Activated naive CD8-positive, alpha-beta T cell treated with anti-CD3 and anti-CD28 coated beads for 36 hours (primary cell): ENCODE measurements at places on chromosomes 4 and X. TPM values are rescaled to one million over a fixed set of nuclear protein-coding genes. Genes with fewer than 3 reads are reported as not detected.
A peak's percentile ranks its signal among the peaks of the same experiment; 100 is the strongest.

DNA sequence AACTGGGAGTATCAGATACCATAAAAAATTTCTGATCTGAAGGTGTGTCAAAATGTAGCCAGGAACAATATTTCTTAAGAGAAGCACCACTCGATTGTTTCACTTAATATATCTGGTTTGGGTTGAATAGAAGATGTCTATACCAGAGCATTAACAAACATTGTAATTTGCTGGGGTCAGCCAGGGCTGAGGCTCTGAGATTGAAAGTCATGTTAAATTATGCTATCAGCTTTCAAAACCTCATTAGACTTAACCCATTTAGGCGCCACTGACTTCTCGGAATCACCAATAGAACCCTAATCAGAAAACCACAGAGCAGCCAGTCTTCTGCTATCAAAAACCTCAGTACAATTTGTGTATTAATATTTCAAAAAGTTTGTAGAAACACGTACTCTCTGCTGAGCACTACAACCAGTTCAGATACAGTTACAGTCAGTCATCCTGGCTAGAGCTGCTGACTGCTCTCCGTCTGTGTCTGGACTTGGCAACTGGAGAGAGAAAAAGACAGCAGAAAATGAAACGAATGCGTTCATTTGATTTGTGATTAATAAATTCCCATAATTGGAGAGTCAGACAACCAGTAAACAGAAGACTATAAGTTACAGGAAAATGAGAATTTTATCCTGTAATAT lies 848.6 kb upstream of the PABPC4L start:
- no peaks in the 10 kb centered on the region for H3K4me1 ChIP-seq
- no peak overlapping the region for H3K27ac ChIP-seq
- no peaks in the 10 kb centered on the region for H3K27me3 ChIP-seq

- H3K4me3 ChIP-seq = no peak overlapping the region
- H3K36me3 ChIP-seq = no peaks in the 10 kb centered on the region
- H3K4me1 ChIP-seq = no peaks in the 10 kb centered on the region
- H3K27ac ChIP-seq = no peak overlapping the region
These were observed 53.4 kb upstream of the ATP8A1 start for GRCh38 chr4:42710329-42710728.

DNA sequence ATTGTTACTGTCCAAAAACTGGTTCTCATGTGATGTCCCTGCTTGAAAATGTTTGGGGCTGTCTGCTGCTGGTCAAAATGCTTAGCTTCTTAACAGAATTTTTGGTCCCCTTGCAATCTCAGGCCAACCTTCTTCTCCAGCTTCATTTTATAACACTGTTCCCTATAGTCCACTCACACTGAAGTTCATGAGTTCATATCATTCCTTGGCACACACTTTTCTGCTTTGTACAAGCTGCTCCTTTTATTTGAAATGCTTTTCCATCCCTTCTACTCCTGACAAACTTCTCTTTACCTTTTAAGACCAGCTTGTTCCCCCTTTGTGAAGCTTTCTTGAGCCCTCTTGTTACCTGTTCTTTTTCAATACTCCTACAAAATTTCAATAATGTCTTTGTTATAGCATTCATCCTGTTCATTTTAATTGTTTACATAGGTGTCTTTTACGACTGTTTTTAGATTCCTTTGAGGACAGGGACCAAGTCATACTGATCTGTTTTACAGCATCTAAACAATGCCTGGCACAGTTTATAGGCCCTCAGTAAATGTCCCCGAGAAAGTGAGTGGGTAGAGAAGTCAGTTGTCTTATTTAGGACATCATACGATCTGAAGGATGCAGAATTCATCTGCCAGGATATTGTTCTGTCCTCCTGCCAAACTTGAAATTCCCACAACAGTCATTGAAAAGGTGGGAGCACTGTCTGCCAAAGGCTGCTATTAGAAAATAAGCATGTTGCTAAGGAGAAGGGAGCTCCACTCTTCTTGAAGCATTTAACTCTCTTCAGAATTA lies 134.4 kb upstream of the BMPR1B start:
- DNase-seq = no peak
- H3K36me3 ChIP-seq = no peaks in the 10 kb centered on the region
- no peak overlapping the region for H3K27ac ChIP-seq

DNA sequence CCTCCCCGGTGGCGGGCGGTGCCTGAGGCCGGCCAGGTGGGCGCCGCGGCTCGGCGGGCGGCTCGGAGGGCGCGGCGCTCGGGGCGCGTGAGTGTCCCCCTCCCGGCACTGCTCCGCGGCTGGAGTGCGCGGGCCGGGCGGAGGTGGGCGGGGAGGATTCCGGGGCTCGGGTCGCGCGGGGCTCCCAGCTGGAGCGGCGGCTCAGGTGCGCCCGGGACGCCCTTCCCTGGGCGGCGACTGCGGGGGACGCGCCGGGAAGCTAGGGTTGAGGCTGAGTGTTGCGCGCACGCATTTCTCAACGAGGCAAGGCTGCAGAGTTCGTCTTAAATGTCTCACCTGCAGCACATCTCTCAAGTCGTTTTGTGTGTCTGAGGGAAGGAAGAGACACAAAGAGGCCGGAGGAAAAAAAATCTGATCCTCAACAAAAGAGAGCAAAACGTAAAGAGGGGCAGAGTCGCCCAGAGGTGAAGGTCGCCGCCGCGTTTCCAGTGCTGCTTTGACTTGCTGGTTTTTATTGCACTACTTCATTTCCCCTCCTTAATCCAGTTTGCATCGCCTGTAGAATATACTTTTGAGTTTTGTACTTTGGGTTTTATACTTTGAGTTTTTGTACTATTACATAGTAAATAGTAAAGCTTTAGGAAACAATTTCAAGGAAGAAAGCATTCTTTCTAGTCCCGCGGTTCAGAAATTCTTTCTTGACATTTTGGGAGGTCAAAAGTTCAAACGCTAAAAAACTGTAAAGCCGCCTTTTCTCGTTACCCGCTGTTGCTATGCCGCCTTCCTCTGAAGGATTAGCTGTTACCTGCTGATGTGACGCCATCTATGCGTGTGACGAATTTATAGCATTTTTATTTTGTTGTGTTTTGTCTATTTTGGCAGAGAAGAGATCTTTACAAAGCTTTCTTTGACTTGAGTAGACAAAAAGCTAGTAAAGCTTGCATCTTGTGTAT lies 106.5 kb upstream of the STOX2 start:
- no peak overlapping the region for H3K27ac ChIP-seq
- H3K4me1 ChIP-seq = peaks cover 12% of the 10 kb centered on the region
- no peak for DNase-seq
- peaks cover 1% of the 10 kb centered on the region for H3K36me3 ChIP-seq
- peak overlapping the region; percentile 37 for H3K4me3 ChIP-seq

GRCh38 chr4:36320117-36320896 lies 38.9 kb downstream of the DTHD1 start:
- H3K36me3 ChIP-seq = no peaks in the 10 kb centered on the region
- no peaks in the 10 kb centered on the region for H3K27me3 ChIP-seq
- peak overlapping the region; percentile 32 for H3K27ac ChIP-seq
- no peak overlapping the region for H3K4me3 ChIP-seq
- DNase-seq = no peak
- peaks cover 62% of the 10 kb centered on the region for H3K4me1 ChIP-seq

DNA sequence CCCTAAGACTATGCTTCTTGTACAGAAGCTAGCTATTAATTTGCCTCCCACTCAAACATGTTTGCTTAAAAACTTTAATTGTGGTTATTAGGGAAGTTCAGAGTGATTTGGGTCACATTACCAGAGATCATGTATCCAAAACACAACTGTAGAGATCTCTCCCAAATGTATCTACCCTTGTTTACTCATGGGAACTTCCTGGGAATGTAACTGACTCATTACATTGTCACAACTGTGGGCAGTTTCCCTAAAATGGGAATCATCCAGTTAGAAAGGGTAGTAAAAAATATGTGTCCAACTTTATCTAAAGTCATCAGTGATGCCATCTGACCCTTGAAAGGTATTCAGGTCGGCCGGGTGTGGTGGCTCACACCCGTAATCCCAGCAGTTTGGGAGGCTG lies 40.3 kb upstream of the GLRA3 start:
- DNase-seq = no peak
- no peaks in the 10 kb centered on the region for H3K36me3 ChIP-seq
- H3K4me1 ChIP-seq = no peaks in the 10 kb centered on the region
- no peaks in the 10 kb centered on the region for H3K27me3 ChIP-seq

- no peak for DNase-seq
- no peaks in the 10 kb centered on the region for H3K36me3 ChIP-seq
- H3K4me1 ChIP-seq = no peaks in the 10 kb centered on the region
- peaks cover 10% of the 10 kb centered on the region for H3K27me3 ChIP-seq
- H3K27ac ChIP-seq = no peak overlapping the region
- H3K4me3 ChIP-seq = no peak overlapping the region
These were observed 15.2 kb downstream of the GUCY1A1 start for GRCh38 chr4:155681886-155682285.

DNA sequence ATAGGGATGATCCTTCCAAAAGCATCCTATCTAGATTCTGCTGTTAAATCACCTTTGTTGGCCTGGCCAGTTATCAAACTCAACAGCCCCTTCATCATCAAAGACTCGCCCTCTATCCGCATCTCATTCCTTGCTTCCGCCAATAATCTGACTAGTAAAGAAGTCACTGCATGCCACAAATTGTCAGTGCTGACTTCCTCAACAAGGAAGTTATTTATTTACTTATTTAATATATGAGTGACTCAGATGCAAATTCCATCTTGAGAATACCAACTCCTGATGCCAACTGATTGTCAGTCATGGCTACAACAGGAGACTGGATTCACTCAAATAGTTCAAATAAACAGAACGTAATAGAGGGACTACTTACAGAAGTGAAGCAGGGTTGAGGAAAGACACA lies 283.8 kb downstream of the TRIML1 start:
- no peak overlapping the region for H3K27ac ChIP-seq
- H3K36me3 ChIP-seq = no peaks in the 10 kb centered on the region
- no peak overlapping the region for H3K4me3 ChIP-seq

GRCh38 chr4:152081024-152081423 lies 320.2 kb upstream of the GATB start:
- no peak overlapping the region for H3K4me3 ChIP-seq
- H3K36me3 ChIP-seq = no peaks in the 10 kb centered on the region
- no peak for DNase-seq
- H3K27me3 ChIP-seq = no peaks in the 10 kb centered on the region
- peak overlapping the region; percentile 7 for H3K27ac ChIP-seq

GRCh38 chr4:185470501-185471195 lies 885 bp downstream of the CCDC110 start:
- H3K36me3 ChIP-seq = no peaks in the 10 kb centered on the region
- no peak overlapping the region for H3K27ac ChIP-seq
- DNase-seq = peak; percentile 22
- peaks cover 31% of the 10 kb centered on the region for H3K27me3 ChIP-seq

- no peaks in the 10 kb centered on the region for H3K27me3 ChIP-seq
- no peaks in the 10 kb centered on the region for H3K4me1 ChIP-seq
- no peak for DNase-seq
- no peak overlapping the region for H3K27ac ChIP-seq
- H3K36me3 ChIP-seq = no peaks in the 10 kb centered on the region
- no peak overlapping the region for H3K4me3 ChIP-seq
These were observed 12.0 kb upstream of the KLB start for GRCh38 chr4:39394706-39395105.

- H3K27me3 ChIP-seq = no peaks in the 10 kb centered on the region
- H3K27ac ChIP-seq = no peak overlapping the region
- H3K4me1 ChIP-seq = no peaks in the 10 kb centered on the region
- no peak for DNase-seq
- no peaks in the 10 kb centered on the region for H3K36me3 ChIP-seq
- no peak overlapping the region for H3K4me3 ChIP-seq
These were observed 58.7 kb downstream of the MAMLD1 start for GRCh38 chrX:150421816-150422215.

GRCh38 chr4:8353912-8354453 lies 84.4 kb downstream of the HTRA3 start:
- no peak overlapping the region for H3K4me3 ChIP-seq
- no peaks in the 10 kb centered on the region for H3K4me1 ChIP-seq
- no peak for DNase-seq
- H3K36me3 ChIP-seq = no peaks in the 10 kb centered on the region
- H3K27me3 ChIP-seq = peaks cover 3% of the 10 kb centered on the region

GRCh38 chr4:177371461-177371860 lies 61.8 kb downstream of the NEIL3 start:
- peaks cover 4% of the 10 kb centered on the region for H3K36me3 ChIP-seq
- peaks cover 1% of the 10 kb centered on the region for H3K27me3 ChIP-seq
- no peak overlapping the region for H3K4me3 ChIP-seq
- peaks cover 4% of the 10 kb centered on the region for H3K4me1 ChIP-seq
- DNase-seq = no peak
- no peak overlapping the region for H3K27ac ChIP-seq

- no peaks in the 10 kb centered on the region for H3K27me3 ChIP-seq
- no peak overlapping the region for H3K27ac ChIP-seq
- no peak overlapping the region for H3K4me3 ChIP-seq
- H3K4me1 ChIP-seq = peaks cover 27% of the 10 kb centered on the region
These were observed 64.4 kb downstream of the CHST7 start for GRCh38 chrX:46637938-46638337.

GRCh38 chrX:10028283-10029104 lies 61.3 kb downstream of the CLDN34 start:
- no peaks in the 10 kb centered on the region for H3K27me3 ChIP-seq
- H3K27ac ChIP-seq = no peak overlapping the region
- peaks cover 11% of the 10 kb centered on the region for H3K4me1 ChIP-seq
- no peak overlapping the region for H3K4me3 ChIP-seq

GRCh38 chrX:109709129-109709631 lies 23.9 kb downstream of the ACSL4 start:
- peaks cover 51% of the 10 kb centered on the region for H3K4me1 ChIP-seq
- H3K27me3 ChIP-seq = no peaks in the 10 kb centered on the region
- peaks cover 8% of the 10 kb centered on the region for H3K36me3 ChIP-seq
- H3K27ac ChIP-seq = peak overlapping the region; percentile 83
- H3K4me3 ChIP-seq = peak overlapping the region; percentile 6
- peak; percentile 10 for DNase-seq

GRCh38 chrX:71941776-71942175 lies 31.1 kb downstream of the NHSL2 start:
- DNase-seq = no peak
- H3K4me3 ChIP-seq = no peak overlapping the region
- no peaks in the 10 kb centered on the region for H3K27me3 ChIP-seq
- no peak overlapping the region for H3K27ac ChIP-seq

DNA sequence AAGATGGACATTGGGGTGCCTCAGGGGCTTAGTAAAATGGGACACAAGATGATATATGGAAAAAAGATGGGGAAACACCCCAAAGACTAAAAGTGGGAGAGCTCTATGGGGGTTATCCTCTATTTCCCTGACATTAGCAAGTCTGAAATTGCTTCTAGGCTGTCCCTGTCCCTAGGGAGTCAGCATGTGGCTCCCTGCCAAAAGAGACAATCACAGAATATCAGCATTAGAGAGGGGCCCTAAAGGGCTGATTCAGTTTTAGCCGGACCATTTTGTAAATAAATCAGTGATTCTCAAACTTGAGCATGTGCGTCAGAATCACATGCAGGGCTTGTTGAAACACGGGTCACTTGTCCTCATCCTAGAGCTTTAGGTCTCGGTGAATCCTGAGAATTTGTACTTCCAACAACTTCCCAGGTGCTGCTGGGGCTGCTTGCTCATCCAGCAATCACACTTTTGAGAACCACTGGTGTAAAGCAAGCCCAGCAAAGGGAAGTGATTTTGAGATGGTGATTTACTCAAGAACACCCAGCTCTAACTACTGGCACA lies 165.3 kb upstream of the DGKK start:
- no peak overlapping the region for H3K4me3 ChIP-seq
- no peak for DNase-seq
- no peak overlapping the region for H3K27ac ChIP-seq
- no peaks in the 10 kb centered on the region for H3K36me3 ChIP-seq
- no peaks in the 10 kb centered on the region for H3K27me3 ChIP-seq
- peaks cover 5% of the 10 kb centered on the region for H3K4me1 ChIP-seq

Gene TREX2
- 2.1 TPM for total RNA-seq

Gene MAGEA12
- total RNA-seq = not detected

Gene MAOB
- total RNA-seq = not detected

Gene ENAM
- total RNA-seq = not detected

Gene SYTL5
- not detected for total RNA-seq

Gene EDNRA
- not detected for total RNA-seq

Gene AFM
- total RNA-seq = not detected

Gene TLR1
- total RNA-seq = 1.6 TPM

Gene PROM1
- total RNA-seq = 0.34 TPM

Gene SPACA5
- total RNA-seq = not detected
